ENCODE measurements at places on chromosomes 4 and X.

- DNase-seq = no peak
Observed at GRCh38 chr4:123994917-123995316, 598.3 kb downstream of the SPRY1 start.

DNA sequence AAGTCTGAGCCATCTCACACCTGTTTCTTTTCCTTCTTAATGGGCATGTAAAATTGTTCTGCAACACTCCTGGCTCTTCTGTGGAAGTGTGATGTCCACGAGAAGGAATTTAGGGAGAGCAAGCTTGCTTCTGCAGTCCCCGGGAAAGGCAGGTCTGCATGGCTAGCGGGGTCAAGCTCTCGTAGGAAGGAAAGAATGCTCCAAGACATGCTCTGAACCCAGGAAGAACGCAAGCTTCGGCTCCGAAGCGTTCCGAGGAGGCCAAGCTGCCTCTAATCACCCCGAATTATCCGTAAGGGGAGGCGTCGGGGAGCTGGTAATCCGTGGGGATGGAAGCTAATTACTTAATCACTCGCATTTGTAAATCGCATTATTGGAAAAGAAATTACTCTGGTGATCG, 177.7 kb downstream of the CRLF2 start:
- DNase-seq = no peak

DNA sequence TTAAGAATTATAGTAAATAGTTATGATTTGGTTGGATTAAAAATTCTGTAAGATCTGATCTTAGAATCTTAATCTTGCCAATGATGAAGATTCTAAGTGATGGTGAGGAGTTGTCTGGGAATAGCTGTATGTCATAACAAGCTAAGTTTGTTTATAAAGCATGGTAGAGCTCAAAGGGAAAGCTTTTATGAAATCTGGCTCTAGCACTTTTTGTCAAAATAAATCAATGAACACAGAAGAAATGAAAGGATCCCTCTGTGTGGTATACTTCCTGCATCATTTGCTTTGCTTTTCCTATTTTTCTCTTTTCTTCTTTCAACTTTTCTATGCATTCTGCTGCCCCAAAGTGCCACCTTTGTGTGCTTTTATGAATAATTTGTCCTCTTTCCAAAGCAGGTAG, 193.5 kb upstream of the FAT1 start:
- no peak for DNase-seq

DNA sequence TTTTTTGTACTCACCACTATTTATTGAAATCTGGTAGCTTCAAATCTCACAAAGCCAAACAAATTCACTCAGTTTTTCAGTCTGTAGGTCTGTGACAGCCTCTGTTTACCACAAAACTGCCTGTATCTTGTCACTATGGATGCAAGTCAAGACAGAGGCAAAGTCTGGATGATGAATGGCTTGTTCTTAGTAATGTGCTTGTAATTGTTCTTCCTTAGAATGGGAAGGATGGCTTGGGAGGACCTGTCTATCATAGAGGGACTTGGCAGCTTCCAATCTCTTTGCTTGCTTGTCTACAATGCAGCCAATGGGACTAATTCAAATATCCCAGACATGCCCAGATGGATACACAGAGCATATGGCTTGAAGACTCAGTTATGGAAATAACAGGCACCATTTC, 141.2 kb upstream of the SCML1 start:
- DNase-seq = no peak

DNA sequence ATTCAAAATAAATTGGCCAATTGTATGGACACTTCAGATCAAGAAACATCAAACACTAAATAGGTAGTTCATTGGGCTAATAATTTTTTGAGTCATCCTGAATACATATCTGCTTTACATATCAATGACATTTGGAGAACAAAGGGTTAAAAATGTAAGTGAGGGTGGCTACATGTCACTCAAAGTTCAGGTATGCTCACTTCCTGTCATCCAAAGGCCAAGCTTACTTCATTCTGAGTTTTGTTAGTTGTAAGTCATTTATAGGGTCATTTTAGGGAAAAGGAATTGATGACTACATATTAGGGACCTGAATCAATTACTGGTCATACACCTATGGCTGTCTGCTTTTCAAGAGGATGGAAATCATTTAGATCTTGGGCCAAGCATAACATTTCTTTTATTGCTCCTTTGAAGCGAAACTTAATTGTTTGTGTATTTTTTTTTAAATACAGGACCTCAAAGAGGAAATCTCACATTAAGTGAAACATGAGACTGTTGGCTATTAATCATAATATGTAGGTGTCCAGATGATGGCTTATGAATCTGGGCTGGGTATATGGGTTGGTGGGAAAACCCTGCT, 119.2 kb upstream of the LEF1 start:
- no peak for DNase-seq

DNA sequence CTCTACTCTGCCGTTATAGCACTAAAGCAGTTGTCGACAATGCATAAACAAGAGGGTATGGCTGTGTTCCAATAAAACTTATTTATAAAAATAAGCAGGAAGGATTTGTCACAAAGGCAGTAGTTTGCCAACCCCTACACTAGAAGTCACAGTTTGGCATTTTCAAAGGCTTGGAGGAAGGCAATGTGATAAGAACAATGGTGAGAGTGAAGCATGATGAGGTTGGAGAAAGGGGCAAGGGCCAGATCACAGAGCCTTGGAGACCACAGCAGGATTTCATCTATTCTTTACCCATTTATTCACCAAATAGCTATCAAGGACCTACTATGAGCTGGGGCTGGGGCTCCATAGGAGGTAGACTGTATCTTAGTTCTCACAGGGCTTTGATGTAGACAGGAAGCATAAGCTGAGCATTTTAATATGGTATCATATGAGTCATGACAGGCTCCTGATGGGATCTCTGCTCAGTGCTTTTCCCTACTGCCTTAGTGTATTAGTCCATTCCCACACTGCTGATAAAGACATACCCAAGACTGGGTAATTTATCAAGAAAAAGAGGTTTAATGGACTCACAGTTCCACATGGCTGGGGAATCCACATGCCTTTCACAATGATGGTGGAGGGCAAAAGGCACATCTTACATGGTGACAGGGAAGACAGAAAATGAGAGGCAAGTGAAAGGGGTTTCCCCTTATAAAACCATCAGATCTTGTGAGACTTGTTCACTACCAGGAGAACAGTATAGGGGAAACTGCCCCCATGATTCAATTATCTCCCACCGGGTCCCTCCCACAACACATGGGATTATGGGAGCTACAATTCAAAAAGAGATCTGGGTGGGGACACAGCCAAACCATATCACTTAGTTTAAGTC, 58.9 kb downstream of the PPM1K start:
- no peak for DNase-seq
